ENCODE measurements at places on chromosomes 5 and 9. TPM values are rescaled to one million over a fixed set of nuclear protein-coding genes. Genes with fewer than 3 reads are reported as not detected.

Gene G3BP1
- 90.7 TPM for total RNA-seq

Gene FBP2
- 86.4 TPM for total RNA-seq

DNA sequence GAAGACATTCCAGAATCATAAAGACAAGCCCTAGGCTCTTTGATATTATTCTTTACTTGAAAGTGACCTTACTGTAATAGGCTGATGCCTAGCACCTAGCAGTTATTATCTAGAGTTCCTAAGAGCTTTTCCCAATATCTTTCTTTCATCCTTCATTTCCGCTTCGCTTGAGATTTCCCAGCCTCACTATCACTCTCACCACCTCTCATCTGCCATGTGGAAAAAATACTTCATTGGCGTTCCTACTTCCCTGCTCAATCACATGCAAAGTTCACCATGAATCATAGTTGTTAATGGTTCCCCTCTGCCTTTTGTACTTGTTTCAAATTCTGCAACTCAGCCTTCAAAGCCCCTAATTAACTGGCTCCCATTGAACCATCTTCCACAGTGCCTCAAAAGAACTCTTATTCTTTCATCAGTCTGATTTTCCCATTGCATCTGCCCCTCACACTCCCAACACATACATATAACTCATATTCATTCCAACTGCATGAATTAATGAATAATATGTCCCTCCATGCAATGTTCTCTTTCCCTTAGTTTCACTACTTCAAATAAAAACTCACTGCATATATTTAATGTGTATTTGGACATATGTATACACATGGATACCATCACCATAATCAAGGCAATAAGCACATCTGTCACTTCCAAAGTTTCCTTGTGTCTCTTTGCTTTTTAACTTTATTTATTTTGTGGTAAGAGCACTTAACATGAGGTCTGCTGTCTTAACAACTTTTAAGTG lies 221.6 kb downstream of the PARP8 start:
- DNase-seq = no peak

DNA sequence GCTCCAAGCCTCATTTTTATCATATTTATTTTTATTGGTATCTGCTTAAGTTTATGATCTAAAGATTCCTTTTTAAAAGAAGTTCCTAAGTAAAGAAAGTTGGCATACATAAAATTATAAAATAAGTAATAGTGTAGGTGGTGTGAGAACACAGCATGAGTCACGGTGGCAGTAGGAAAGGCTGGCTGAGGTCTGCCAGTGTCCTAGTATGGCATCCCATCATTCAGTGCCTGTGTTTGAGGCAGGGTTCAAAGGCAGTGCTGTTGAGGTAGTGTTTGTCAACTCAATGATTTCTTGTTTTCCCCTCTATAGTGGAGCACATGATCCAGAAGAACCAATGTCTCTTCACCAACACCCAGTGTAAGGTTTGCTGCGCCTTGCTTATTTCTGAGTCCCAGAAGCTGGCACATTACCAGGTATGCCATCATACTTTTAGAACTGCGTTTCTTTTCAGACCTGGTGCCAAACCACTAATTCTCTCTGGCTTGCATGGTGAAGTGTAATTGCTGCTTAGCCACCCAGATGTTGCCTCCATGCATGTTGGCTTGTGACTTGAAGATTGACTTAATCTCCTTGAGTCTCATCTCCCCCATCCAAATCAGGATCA lies 18.4 kb downstream of the ZNF346 start:
- DNase-seq = no peak
